Uterus (tissue), 4 donors: ENCODE measurements at places on chromosomes 3 and 15.

- DNase-seq, result no peak
- H3K27me3 ChIP-seq, result no peaks in the 10 kb centered on the region
- H3K4me1 ChIP-seq, result no peaks in the 10 kb centered on the region
- no peak overlapping the region for H3K4me3 ChIP-seq
- no peak overlapping the region for H3K27ac ChIP-seq
Measured at GRCh38 chr15:79572691-79573404, 140.7 kb downstream of the MINAR1 start.

GRCh38 chr3:141354517-141354916 is 13.8 kb upstream of the ZBTB38 start:
- H3K27ac ChIP-seq, result no peak overlapping the region
- H3K4me3 ChIP-seq, result no peak overlapping the region
- no peak for DNase-seq
- no peaks in the 10 kb centered on the region for H3K27me3 ChIP-seq

DNA sequence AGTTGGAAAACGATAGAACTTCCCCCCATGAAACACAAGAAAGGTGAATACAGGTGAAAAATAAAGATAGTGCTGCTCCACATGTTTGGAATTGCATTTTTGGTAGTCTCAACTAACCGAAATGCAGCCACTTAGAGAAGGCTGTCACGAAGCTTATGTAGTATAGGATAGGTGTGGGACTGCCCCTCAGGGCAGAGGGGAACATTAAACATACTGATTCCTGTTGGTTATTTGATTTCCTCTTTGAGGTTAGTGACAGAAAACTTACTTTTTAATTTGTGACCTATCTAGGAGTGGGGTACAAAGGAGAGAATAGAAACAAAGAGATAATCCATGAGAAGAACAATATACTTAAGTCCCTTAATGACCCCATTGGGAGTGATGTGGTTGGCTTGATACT is 85.8 kb upstream of the SATB1 start:
- DNase-seq, result no peak
- no peak overlapping the region for H3K27ac ChIP-seq
- no peaks in the 10 kb centered on the region for H3K36me3 ChIP-seq
- H3K27me3 ChIP-seq, result no peaks in the 10 kb centered on the region

- H3K36me3 ChIP-seq, result no peaks in the 10 kb centered on the region
- peak overlapping the region; percentile 94 for H3K27ac ChIP-seq
- DNase-seq, result peak; percentile 49
- H3K27me3 ChIP-seq, result no peaks in the 10 kb centered on the region
- peaks cover 9% of the 10 kb centered on the region for H3K4me1 ChIP-seq
Measured at GRCh38 chr3:48989126-48989795, 780 bp upstream of the P4HTM start.

- H3K4me3 ChIP-seq, result no peak overlapping the region
- H3K27ac ChIP-seq, result no peak overlapping the region
- H3K36me3 ChIP-seq, result no peaks in the 10 kb centered on the region
- H3K4me1 ChIP-seq, result peaks cover 8% of the 10 kb centered on the region
Measured at GRCh38 chr15:39543651-39544050, 37.2 kb upstream of the THBS1 start.

DNA sequence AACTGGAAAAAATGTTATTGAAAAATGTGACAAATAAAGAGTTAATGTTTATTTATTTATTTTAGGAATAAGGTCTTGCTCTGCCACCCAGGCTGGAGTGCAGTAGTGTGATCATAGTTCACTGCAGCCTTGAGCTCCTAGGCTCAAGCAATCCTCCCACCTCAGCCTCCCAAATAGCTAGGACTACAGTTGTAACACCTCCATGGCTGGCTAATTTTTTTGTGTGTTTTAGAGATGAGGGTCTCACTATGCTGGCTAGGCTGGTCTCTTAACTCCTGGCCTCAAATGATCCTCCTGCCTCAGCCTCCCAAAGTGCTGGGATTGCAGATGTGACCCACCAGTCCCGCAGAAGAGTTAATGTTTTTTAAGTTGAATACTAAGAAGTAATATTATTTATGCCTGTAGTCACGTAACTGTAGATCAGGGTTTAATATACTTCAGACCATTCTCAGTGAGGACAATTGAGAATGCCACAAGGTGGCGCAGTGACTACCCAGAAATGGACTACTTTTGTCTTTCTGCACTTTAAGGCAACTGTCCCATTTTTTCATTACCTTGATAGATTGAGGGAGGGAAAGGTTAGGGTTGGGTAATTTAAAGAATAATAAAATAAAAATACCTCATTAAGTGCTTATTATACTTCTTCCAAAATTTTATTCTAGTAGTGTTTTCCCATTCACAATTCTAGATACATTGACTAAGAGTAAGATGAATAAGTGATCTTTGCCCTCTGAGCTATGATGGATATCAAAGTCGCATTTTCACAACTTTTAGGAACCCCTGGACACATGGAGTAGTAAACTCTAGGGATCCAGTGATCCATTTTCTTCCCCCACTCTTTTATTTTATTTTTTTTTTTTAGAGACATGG is 6.0 kb downstream of the MUC13 start:
- no peaks in the 10 kb centered on the region for H3K36me3 ChIP-seq
- H3K27me3 ChIP-seq, result no peaks in the 10 kb centered on the region
- peak; percentile 54 for DNase-seq
- no peaks in the 10 kb centered on the region for H3K4me1 ChIP-seq
- no peak overlapping the region for H3K27ac ChIP-seq

GRCh38 chr3:72248389-72248761 is 463.4 kb upstream of the PROK2 start:
- DNase-seq, result no peak
- H3K4me3 ChIP-seq, result no peak overlapping the region
- no peaks in the 10 kb centered on the region for H3K4me1 ChIP-seq
- no peaks in the 10 kb centered on the region for H3K27me3 ChIP-seq
- H3K27ac ChIP-seq, result no peak overlapping the region
- H3K36me3 ChIP-seq, result no peaks in the 10 kb centered on the region

DNA sequence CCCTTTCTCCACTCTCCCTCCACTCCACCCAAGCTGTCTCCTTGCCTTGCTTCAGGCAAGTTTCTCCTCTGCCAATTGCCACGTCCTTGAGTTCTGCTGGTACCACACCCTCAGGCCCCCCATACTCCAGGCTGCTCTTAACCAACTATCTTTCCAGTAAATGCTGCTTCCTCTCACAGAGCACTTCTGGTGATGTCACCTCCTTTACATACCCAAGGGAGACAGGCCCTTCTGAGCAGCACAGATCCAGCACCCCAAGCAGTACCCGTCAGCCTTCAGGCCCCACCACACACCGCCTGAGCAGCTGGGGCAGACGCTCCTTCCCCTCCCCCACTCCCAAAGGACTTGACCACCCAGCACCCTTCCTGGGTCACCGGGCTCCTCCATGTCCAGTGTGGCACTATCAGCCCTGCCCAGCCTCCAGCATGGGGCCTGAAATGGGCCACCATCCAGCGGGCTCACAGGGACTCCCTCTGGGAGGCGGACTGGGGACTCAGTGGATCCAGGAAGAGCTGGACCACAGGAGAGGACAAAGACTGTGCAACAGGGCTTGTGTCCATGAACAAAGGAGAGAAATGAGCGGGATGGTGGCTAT is 50.2 kb downstream of the KLF15 start:
- no peaks in the 10 kb centered on the region for H3K4me1 ChIP-seq
- DNase-seq, result no peak
- no peaks in the 10 kb centered on the region for H3K36me3 ChIP-seq
- no peaks in the 10 kb centered on the region for H3K27me3 ChIP-seq

DNA sequence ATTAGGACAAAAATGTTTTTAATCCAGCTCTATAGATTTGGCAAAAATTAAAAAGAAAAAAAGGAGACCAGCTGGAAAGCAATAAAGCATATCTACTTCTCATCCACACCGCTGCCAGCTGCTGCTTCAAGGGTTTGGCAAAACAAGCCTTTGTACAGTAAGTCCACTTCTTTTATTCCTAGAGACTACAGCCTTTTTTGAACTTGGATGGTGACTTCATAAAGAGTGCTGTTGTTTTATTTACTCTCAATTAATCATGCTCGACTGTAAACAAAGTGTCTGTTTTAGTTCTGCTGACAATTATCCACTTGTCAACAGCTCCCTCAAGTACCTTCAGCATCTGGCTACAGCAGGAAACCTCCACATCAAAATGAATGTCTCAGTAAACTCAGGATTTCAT is 12.3 kb upstream of the FOXB1 start:
- peaks cover 8% of the 10 kb centered on the region for H3K27me3 ChIP-seq
- H3K27ac ChIP-seq, result no peak overlapping the region
- no peak overlapping the region for H3K4me3 ChIP-seq
- DNase-seq, result no peak

DNA sequence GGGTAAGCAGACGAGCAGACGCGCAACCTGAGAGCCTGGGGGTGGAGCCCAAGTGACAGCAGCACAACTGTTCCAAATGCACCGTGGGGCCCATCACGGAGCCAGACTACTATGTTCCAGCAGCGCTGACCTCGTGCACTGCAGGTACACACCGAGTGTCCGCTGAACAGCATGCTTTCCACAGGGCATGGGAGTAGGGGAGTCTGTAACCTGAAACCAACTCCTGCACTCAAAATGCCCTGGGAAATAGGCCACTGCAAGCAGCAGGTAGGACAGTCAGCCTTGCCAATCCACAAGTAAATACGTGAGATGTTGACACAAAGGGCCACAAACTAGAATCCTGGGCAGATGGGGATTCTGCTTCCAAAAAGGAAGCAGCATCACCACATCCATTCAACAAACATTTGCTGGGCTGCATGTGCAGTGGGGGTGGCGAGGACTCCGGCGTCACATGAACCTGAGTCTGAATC is 73.9 kb downstream of the TBC1D2B start:
- H3K36me3 ChIP-seq, result no peaks in the 10 kb centered on the region
- peaks cover 15% of the 10 kb centered on the region for H3K4me1 ChIP-seq
- H3K27me3 ChIP-seq, result no peaks in the 10 kb centered on the region
- DNase-seq, result no peak

DNA sequence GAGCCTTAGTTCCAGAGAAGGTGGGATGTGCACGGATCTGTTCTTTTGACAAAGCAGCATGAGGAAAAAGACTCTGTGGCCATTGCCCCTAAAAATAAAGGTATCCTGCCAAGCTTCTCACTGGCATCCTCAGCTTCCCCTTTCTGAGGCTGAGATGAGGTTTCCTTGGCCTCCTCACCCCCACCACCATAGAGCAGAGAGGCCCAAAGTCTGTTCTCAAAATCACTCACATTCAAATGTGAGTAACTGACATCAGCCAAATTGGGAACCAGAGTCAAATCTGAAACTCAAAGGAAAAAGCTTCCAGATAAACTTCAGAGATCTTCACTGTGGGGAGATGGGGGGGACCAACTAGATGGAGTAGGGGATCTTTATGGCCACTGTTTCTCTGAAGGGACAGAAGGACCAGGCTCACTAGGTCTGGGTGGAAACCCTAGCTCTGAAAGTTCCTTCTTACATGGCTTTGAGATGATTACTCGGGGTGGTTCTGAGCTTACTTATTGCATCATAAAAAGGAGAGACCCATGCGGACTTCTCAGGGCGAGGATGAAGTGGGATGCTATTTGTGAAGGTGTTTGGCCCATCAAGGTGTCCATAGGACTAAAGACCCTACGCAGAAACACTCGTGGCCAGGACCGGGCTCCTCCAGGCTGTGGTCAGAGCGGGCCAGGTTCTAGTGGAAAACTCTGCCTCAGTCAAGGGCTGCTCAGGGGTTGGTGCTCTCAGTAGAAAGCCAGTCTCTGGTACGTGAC is 61.5 kb upstream of the MEF2A start:
- peaks cover 4% of the 10 kb centered on the region for H3K4me1 ChIP-seq
- no peak overlapping the region for H3K27ac ChIP-seq
- H3K4me3 ChIP-seq, result no peak overlapping the region
- H3K27me3 ChIP-seq, result no peaks in the 10 kb centered on the region
- no peaks in the 10 kb centered on the region for H3K36me3 ChIP-seq

GRCh38 chr15:95266451-95267061 is 1035.2 kb downstream of the MCTP2 start:
- H3K4me3 ChIP-seq, result no peak overlapping the region
- no peaks in the 10 kb centered on the region for H3K4me1 ChIP-seq
- peak overlapping the region; percentile 64 for H3K27ac ChIP-seq
- no peaks in the 10 kb centered on the region for H3K27me3 ChIP-seq
- no peaks in the 10 kb centered on the region for H3K36me3 ChIP-seq
- DNase-seq, result peak; percentile 53

GRCh38 chr3:56819016-56819809 is 17.5 kb upstream of the ARHGEF3 start:
- no peak for DNase-seq
- H3K4me1 ChIP-seq, result no peaks in the 10 kb centered on the region
- no peaks in the 10 kb centered on the region for H3K27me3 ChIP-seq

- no peaks in the 10 kb centered on the region for H3K4me1 ChIP-seq
- no peak overlapping the region for H3K27ac ChIP-seq
- H3K4me3 ChIP-seq, result no peak overlapping the region
- no peak for DNase-seq
Measured at GRCh38 chr15:38670128-38671005, 105.8 kb upstream of the RASGRP1 start.

- no peaks in the 10 kb centered on the region for H3K36me3 ChIP-seq
- H3K27ac ChIP-seq, result no peak overlapping the region
- H3K27me3 ChIP-seq, result no peaks in the 10 kb centered on the region
- H3K4me3 ChIP-seq, result no peak overlapping the region
- DNase-seq, result no peak
Measured at GRCh38 chr3:190012784-190013183, 107.9 kb downstream of the P3H2 start.

GRCh38 chr15:67341539-67341938 is 87.0 kb downstream of the IQCH start:
- no peak for DNase-seq
- no peak overlapping the region for H3K27ac ChIP-seq
- no peaks in the 10 kb centered on the region for H3K4me1 ChIP-seq
- no peak overlapping the region for H3K4me3 ChIP-seq
- no peaks in the 10 kb centered on the region for H3K36me3 ChIP-seq

DNA sequence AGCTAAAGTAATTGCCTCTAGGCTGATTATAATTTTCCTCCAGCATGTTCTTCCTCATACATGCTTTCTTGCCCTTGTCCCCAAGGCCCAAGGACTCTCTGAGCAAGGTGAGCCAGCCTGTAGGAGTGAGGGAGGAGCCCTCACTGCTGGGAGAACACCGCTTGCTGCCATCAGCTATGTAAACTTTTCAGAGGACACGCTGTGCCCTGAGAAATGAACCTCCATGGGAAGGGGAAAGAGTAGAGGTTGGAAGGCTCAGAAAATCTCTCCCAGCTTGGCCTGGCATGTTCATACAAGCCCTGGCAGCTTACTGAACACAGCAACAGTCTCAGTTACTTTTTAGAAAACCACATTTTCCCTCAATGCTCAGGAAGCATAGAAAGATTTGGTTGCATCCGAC is 103.0 kb upstream of the SLC24A5 start:
- H3K27me3 ChIP-seq, result no peaks in the 10 kb centered on the region
- no peaks in the 10 kb centered on the region for H3K4me1 ChIP-seq
- no peak for DNase-seq
- H3K4me3 ChIP-seq, result no peak overlapping the region
- no peak overlapping the region for H3K27ac ChIP-seq
- H3K36me3 ChIP-seq, result no peaks in the 10 kb centered on the region

- DNase-seq, result no peak
- H3K4me3 ChIP-seq, result no peak overlapping the region
- H3K36me3 ChIP-seq, result no peaks in the 10 kb centered on the region
Measured at GRCh38 chr15:62781081-62781497, 261.5 kb upstream of the TPM1 start.
